Activated gamma-delta T cell treated with anti-CD3 and anti-CD28 coated beads, Interleukin-2, amount 50 U/mL, for 16 hours (primary cell): ENCODE measurements at places on chromosomes 4 and X.

DNA sequence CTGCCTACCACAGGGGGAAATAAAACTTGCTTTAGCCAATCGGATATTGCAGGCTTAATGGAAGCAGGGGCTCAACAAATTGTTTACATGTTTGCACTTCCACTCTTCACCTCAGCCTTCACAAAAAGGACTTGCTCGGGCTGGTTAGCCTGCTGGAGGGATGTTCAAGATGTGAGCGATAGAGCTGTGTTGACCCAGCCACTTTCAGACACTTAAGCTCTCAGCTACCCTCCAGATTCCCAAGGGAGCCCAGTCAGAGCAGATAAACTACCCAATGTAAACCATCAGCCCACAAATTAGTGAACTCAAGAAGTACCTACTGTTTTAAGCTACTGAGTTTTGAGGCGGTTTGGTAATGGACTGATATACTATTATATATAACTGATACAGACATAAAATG is 508.4 kb upstream of the FTHL17 start:
- DNase-seq: no peak

GRCh38 chrX:23656684-23657083 is 10.6 kb upstream of the PRDX4 start:
- no peak for DNase-seq

DNA sequence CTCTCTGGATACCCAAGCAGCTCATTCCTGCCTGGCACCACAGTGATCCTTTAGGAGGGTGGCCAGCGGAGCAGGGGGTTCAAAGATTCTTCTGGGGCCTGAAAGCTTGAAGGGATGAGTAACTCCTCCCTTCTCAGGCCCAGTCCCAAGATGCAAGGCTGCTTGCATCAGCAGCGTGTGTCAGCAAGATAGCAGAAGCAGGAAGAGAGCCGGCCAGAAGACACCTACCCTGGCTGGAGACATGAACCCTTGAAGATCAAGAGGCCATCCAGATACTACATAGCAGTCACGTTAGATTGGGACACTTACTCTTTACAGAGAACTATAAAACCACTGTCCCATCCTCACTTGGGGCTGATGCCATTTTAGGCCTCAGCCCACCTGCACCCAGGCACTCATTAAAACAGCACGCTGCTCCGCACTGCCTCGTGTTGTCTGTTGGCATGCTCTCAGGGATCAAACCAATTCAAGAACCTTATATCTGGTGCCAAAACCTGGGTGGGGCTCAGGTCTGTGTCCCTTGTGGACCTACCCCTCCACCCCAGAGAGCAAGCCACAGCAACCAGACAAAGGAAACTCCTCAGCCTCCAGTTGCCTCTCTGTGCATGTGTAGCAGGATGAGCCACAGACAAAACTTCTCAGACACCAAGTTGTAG is 6.5 kb downstream of the UGT2B17 start:
- DNase-seq: no peak

DNA sequence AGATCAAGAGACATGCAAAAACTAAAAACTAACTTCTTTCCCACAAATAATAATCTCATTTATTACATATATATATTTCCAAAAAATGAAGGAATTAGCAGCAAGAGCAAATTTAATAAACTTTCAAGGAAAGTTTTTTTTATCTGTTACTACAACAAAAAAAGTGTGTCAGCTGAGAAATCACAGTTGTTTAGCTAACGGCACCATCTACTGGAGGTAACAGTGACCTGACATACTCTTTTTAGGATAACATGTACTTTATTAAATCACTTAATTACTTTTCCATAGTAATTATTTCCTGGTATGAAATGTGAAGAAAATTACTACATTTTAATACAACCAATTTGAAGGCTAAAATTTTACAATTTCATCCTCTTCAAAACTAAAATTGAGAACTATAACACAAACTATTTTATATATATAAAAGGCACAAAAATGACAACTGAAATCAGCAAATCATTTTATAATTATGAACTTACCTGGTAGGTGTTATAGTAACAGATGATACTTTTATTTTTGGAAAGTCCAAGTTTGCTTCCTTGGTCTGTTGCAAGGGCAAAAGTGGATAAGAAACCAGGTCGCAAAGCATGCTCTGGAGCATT is 9.1 kb downstream of the LAMTOR3 start:
- no peak for DNase-seq

GRCh38 chr4:82479562-82479961 is 49.2 kb downstream of the ENOPH1 start:
- DNase-seq: no peak

GRCh38 chrX:12985331-12985730 is 10.4 kb downstream of the TMSB4X start:
- DNase-seq: no peak

- no peak for DNase-seq
Observed at GRCh38 chr4:83083925-83084475, 30.5 kb downstream of the PLAC8 start.

DNA sequence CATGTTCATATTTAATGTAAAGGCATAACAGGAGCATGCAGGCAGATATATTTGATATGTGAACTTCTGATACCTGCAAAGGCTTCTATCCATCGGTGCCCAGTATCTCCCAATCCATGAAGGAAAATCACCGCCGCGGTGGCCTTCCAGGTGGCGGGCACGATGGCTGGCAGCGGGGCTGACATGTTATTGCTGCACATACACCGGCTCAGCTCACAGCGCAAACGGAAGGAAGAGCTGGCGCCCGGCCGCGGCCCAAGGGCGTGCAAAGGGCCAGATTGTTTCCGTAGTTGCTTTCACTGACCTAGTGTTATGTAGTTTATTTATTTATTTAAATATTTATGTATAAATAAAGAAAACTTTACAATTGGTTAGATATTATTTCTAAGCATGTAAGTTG is 322.7 kb upstream of the PITX2 start:
- no peak for DNase-seq

GRCh38 chrX:48028091-48028490 is 21.3 kb downstream of the SPACA5 start:
- DNase-seq: no peak

GRCh38 chr4:176439611-176440010 is 119.8 kb downstream of the SPCS3 start:
- DNase-seq: no peak

GRCh38 chr4:75637176-75637575 is 6.8 kb upstream of the CDKL2 start:
- DNase-seq: no peak

GRCh38 chr4:2363056-2363721 is 55.3 kb downstream of the ZFYVE28 start:
- no peak for DNase-seq

DNA sequence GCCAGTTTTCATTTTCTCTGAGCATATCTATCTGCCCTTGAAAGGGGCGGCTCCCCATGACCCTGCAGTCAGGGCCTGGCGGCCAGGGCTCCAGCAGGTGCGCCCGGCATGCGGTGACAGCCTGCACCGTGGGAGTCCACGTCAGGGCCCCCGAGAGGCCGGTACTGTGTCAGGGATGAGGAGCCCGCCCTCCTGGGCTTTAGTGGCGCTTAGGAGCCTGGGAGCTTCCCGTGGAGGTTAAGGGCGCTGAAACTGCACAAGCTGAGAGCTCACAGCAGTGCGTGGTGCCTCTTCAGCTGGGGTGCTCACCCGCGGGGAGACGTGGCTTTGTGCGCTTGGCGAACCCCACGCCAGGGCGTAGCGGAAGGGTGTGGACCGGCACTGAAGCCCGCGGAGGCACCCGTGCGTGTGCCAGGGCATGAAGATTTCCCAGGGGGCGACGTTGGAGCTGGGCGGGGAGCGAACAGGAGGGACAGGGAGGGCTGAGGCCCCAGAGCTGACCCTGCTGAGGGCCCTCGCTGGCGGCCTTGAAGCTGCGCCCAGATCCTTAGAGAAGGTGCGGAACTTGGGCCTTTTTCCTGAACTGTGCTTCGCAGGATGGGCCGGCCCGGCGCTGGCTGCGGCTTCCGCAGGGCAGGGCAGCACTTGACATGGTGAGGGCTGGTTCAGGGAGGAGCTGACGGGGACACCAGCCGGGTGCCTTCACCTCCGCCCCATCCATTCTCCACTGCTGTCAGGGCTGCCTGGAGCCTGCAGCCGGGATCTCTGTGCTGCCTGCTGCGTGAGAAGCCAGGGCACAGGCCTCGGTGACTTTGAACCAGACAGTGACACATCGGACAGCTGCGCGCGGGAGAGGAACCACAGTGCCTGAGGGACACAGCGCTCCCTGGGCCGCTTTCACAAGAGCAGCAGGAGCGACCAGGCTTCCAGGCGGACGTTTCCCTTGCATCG is 32.9 kb downstream of the HTT-AS start:
- DNase-seq: peak; percentile 6

GRCh38 chr4:114263233-114263632 is 283.8 kb upstream of the ARSJ start:
- DNase-seq: no peak

- DNase-seq: peak; percentile 26
Observed at GRCh38 chrX:9342561-9343051, 122.3 kb upstream of the TBL1X start.

DNA sequence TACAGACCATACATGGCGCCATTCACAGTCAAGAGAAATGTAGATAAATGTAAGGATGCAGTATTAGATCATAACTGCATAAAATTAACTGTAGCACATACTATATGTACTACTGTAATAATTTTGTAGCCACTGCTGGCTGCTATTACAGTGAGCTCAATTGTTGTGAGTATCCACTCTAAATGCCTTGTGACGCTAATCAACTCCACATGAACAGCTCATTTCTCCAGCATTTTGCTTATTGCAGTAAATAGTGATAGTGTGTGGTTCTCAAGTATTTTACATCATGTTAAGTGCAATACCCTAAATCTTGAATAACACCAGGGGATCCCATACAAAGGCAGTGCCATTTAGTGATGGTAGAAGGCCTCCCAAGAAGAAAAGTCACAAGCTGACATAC is 21.2 kb downstream of the FGFBP1 start:
- no peak for DNase-seq

DNA sequence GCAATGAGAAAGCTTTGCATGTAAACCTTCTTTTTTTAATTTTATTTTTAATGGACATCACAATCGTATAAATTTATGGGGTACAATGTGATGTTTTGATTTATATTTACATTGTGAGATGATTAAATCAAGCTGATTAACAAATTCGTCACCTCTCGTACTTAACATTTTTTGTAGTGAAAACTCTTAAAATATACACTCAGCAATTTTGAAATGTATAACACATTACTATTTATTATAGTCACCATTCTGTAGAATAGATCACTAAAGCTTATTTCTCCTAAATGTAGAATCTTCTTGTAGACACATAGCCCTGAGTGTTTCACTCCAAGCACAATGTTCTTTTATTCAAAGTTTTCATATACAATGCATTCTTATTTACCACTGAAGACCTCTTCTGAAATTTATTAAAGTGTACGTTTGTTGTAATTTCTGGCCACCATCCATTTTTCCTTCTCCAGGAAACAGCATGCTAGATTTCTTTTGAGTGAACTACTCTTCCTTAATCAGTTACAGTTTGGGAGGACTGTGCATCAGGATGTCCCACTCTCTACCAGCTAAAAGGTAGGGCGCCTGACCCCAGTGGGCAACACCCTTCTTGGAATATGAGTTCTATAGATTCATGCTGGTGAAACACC is 4.4 kb upstream of the RBBP7 start:
- no peak for DNase-seq

GRCh38 chrX:133335027-133335426 is 80.3 kb downstream of the GPC4 start:
- no peak for DNase-seq

DNA sequence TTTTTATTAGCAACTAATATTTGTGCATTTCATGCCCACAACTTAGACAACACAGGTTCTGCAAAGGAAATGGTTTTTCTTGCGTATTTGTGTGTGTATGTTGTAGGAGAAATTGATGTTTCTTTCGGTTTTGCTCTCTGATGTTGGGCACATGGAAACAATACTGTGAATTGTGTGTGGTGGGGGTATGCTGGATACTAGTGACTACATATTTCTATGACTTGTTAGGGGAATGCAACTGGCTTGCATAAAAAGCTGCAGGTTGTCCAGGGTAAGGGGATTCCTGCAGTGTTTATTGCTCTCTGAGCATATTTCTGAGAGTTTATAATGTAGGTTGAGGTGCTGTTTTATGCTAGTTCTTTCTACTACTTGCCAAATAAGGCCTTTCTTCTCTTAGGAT is 11.6 kb downstream of the DLG3 start:
- DNase-seq: no peak

DNA sequence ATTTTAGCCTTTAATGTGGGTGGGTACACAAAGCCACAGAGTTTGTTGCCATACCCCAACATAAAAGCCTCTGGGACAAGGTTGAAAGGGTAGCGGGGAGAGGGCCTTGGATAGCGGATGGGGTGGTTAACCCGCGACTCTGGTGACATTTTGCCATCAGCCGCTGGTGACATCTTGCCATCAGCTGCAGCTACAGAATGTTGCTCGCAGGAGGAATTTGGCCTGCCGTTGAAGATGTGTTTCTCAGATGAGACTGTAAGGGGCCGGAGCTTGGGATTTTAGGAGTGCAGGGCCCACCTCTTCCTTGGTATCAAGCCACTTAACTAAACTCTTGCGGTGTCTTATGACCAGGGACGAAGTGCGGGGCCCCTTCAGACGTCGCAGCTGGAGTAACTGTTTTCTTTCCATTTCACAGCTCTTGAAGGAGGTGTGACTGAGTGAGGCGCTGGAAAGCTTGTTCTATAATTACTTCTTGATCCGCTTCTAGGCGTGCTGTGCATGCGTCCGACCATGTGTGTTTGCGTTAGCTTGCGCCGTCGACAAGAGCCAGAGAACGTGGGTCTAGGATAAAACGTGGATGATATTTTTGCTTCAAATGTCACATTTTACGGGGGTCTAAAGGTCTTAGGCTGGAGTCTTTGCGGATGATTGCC is 820 bp upstream of the RASL11B start:
- DNase-seq: no peak

DNA sequence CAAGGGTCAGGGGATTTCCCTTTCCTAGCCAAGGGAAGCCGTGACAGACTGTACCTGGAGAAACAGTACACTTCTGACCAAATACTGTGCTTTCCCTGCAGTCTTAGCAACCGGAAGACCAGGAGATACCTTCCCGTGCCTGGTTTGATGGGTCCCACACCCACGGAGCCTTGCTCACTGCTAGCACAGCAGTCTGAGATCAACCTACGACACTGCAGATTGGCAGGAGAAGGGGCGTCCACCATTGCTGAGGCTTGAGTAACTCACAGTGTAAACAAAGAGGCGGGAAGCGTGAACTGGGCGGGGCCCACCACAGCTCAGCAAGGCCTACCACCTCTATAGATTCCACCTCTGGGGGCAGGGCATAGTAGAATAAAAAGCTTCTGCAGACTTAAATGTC is 48.7 kb upstream of the SRD5A3 start:
- no peak for DNase-seq
